ENCODE measurements at places on chromosomes 6 and 20. TPM values are rescaled to one million over a fixed set of nuclear protein-coding genes. Genes with fewer than 3 reads are reported as not detected.

The SPACA1 gene
- not detected for total RNA-seq

The POLR3F gene
- total RNA-seq: 12.6 TPM

DNA sequence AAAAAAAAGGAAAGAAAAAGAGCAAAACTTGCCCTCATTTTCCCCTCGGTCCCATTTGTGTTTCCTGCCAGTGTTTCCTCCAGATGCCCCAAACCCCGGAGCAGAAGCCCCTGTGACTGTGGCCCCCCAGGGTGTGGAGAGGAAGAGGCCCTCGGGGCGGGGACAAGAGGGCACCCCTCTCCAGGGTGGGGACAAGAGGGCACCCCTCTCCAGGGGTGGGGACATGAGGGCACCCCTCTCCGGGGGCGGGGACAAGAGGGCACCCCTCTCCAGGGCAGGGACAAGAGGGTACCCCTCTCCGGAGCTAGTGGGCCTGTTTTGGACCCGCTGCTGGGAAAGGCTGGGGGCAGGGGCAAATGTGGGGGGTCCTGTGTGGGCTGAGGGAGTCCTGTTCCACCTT lies 13.1 kb downstream of the MYT1 start:
- DNase-seq: no peak
- H3K36me3 ChIP-seq: no peaks in the 10 kb centered on the region
- peak overlapping the region; percentile 42 for H3K4me3 ChIP-seq

DNA sequence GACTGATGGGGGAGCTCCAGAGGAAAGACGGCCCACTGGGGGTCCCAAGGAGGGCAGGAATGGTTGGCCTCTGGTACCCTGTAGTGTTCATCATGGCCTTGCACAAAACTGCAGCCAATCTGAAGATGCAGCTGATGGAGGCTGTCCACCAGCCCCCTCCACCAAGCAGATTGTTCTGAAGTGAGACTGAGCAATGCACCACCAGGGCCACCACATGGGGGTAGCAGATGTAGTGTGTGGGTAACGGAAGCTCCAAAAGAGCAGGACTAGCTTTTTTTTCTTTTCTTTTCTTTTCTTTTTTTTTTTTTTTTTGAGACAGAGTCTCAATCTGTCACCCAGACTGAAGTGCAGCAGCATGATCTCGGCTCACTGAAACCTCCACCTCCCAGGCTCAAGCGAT lies 181.0 kb upstream of the MYLIP start:
- H3K27me3 ChIP-seq: no peaks in the 10 kb centered on the region
- no peak overlapping the region for H3K27ac ChIP-seq
- no peak overlapping the region for H3K4me3 ChIP-seq
- H3K4me1 ChIP-seq: peaks cover 11% of the 10 kb centered on the region
- H3K36me3 ChIP-seq: no peaks in the 10 kb centered on the region

DNA sequence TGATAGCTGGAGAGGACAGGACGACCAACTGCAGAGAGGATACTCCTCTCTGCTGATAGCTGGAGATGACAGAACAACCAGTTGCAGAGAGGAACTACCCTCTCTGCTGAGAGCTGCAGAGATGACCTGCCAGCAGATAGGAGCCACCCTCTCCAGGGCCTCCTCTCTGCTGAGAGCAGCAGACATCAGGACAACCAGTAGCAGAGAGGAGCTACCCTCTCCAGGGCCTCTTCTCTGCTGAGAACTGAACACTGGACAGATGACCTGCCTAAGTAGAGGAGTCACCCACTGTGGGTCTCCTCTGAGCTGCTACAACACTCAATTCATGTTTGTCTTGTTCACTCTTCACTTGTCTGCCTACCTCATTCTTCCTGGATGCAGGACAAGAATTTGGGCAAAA lies 27.3 kb upstream of the ZBTB24 start:
- H3K27ac ChIP-seq: no peak overlapping the region
- DNase-seq: no peak
- H3K27me3 ChIP-seq: no peaks in the 10 kb centered on the region

DNA sequence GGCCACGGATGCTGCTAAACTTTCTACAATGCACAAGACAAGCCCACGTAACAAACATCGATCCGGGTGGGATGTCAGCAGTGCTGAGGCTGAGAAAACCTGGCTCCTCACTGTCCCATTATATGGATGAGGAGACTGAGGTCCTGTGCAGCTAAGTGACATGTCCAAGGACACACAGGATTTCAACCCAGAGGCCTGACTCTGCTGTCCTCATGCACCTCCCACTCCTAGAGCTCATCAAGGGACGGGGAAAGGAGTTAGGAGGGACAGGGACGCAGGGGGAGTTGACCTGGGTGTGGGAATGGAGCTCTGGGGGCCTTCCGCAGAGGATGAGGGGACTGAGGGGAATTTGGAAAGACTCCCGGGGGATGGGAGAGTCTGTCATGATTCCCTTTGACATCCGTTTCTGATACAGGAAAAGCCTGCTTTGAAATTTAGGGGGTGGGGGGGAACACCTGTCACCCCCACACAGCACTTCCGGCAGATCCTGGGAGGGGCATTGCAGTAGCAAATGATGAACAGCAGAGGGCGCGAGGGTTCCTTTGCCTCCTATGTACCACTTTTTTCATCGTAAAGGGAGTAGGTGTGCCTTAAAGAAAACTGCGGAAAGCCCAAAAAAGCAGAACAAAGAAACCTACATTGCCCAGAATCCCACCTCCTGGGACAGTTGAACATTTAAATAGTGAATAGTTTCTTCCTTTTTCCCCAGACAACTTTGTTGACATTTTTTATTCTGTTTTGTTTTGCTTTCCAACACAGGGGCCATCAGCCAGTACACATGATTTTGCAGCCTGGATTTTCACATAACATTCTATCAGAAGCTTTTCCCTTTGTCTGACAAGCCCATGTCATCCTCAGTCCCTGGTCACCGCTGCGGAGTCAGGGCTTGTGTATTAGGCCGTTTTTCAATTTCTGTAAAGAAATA lies 48.6 kb downstream of the SLC2A10 start:
- H3K27me3 ChIP-seq: no peaks in the 10 kb centered on the region
- no peak overlapping the region for H3K27ac ChIP-seq
- H3K4me3 ChIP-seq: no peak overlapping the region
- no peaks in the 10 kb centered on the region for H3K4me1 ChIP-seq
- H3K36me3 ChIP-seq: no peaks in the 10 kb centered on the region

GRCh38 chr20:5524896-5525295 lies 208.1 kb upstream of the PROKR2 start:
- no peaks in the 10 kb centered on the region for H3K36me3 ChIP-seq
- H3K4me1 ChIP-seq: 0 out of 2 replicates have a peak, but pooled peaks cover 6% of the 10 kb centered on the region
- H3K27me3 ChIP-seq: no peaks in the 10 kb centered on the region
- H3K4me3 ChIP-seq: no peak overlapping the region
